ENCODE measurements at places on chromosomes 7 and 10.

DNA sequence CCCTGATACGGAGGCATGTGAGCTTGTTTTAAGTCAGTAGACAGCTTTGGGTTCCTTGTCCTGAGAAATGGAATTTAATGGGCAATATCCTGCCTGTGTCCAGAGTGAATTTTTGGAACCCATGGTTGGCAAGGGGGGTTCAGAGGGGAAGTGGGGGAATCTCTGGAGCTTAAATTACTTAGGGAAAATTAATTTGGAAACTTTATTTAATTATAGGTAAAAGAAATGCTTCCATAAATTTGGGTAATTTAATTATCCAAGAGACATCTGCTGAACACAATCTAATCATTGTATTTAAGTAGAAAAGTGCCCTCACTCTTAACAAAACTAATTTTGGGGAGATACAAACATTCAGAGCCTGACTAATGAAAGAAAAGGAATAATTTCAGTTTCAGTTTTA lies 99.7 kb downstream of the PLXNA4 start:
- no peak for DNase-seq

- peak; percentile 34 for DNase-seq
These were observed 298.6 kb downstream of the PRPF18 start for GRCh38 chr10:13885238-13885990.

DNA sequence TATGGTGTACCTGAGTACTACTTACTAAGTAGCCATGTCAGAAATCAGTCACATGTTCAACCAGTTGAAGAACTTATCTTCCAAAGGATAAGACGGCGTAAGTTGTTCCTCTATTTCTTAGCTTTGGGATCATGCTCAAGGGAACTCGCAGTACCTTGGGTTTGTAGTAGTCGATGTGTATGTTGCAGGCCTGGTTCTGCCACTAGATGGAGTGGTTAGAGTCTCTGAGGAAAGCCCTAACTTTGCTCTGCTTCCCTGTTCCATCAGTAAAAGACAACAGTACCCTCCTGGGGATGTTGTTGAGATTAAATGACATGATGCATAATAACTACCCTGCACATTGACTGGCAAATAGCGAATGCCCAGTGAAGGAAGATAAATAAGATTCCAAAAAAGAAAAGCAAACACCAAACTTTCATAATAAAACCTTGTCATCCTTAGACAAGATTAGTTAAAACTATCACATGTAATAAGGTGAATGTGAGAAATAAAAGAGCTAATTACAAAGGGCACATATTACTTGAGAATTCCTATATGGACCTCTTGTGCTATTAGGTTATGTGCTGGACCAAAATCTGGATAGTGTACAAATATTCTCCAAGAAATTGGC lies 165.9 kb downstream of the ABCA13 start:
- DNase-seq = no peak

- DNase-seq = no peak
These were observed 12.5 kb downstream of the GRK5 start for GRCh38 chr10:119219871-119220270.

GRCh38 chr10:68526634-68527307 lies 552 bp downstream of the SLC25A16 start:
- peak; percentile 58 for DNase-seq

- DNase-seq = no peak
These were observed 254.1 kb downstream of the WDR37 start for GRCh38 chr10:1310271-1310789.

DNA sequence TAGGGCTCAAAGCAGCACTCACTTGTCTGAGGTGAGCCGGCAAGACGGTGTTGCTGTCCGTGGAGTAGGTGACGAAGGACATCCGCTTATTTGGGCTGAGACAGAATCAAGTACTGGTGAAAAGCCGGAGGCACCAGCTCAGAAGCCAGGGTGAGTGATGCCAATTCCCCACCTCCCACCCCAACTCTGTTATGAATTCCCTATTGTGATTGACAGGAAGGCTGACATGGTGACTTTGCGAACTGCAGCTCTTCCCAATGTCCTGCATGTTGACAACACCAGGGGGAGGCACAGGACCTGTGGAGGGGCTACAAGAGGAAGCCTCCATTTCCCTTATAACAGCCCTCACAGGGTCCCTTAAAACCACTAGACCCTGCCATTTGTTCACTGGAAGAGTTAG lies 52.3 kb upstream of the MSMB start:
- no peak for DNase-seq

GRCh38 chr10:128103229-128103714 lies 23.0 kb downstream of the MKI67 start:
- no peak for DNase-seq

GRCh38 chr10:5442065-5442989 lies 30.0 kb downstream of the NET1 start:
- DNase-seq = no peak

DNA sequence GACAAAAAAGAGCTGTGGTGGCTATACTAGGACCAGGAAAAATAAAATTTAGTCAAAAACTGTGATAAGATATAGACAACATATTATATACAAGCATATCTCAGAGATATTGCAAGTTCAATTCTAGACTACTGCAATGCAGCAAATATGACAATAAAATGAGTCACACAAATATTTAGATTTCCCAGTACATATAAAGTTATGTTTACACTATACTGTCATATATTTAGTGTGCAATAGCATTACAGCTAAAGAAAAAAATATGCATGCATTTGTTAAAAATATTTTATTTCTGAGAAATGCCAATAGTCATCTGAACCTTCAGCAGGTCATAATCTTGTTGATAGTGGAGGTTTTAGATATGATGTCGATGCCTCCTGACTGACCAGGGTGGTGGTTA lies 72.1 kb downstream of the AKR1C4 start:
- no peak for DNase-seq

DNA sequence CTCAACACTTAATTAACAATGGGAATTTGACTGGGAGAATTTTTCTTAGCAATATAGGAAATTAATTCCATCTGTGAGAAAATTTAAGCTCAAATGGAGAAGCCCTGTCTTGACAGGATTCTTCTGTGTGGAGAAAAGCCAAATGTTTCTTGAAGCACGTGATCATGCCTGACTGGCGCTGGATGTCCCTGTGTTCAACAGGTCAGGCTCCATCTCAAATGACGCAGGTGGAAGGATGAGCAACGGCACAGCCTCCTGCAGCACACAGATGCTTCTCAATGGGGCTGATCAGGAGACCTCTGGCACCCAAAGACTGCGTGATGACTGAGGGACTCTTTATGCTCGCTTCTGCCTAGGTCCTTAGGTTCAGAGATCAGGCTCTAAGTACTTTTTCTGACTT lies 143.8 kb downstream of the RSU1 start:
- DNase-seq = no peak

- no peak for DNase-seq
These were observed 5.7 kb upstream of the MKRN1 start for GRCh38 chr7:140484951-140485499.

- peak; percentile 29 for DNase-seq
These were observed at the start of gene HK1 for GRCh38 chr10:69278446-69278963. HK1 (plus strand) TSS chr10:69278496.

DNA sequence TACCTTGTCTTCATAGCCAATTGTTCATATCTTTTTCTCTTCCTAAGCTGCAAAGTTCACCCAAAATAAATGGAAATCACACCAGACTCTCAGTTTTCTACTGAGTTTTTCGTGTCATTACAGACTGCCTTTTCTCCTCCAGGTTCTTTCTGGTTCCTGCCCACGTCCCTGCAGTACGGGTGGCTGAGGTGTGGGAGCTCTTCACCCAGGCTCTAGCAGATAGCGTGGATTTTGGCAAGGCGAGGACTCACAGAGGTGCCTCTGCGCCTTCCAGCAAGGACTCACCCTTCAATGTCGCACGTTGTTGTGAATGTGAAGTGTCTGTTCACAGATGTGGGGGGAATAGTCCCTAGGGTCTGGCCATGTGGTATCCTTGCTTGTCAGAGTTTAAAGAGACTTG lies 71.6 kb downstream of the ABCA13 start:
- no peak for DNase-seq

DNA sequence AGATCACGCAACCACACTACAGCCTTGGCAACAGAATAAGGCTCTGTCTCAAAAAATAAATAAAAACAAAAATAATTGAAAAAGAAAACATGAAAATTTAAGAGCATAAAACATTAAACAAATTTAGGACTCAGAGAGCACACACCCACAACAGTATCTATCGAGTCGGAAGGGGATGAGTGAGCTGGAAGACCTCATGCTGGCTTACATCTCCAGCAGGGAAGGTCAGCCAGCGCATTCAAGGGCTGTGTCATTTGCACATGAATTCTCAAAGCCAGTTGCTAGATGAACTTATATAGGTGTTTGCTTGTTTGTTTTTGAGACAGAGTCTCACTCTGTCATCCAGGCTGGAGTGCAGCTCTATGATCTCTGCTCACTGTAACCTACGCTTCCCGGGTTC lies 50.3 kb downstream of the SRRM3 start:
- no peak for DNase-seq

GRCh38 chr10:95363303-95363912 lies 72.6 kb upstream of the PDLIM1 start:
- peak; percentile 81 for DNase-seq

- no peak for DNase-seq
These were observed 46.1 kb upstream of the FMC1 start for GRCh38 chr7:139294951-139295575.

GRCh38 chr10:5544216-5544805 lies 19.6 kb downstream of the CALML3 start:
- no peak for DNase-seq

GRCh38 chr10:86648704-86649427 lies 5.5 kb upstream of the OPN4 start:
- peak; percentile 98 for DNase-seq
